Activated CD8-positive, alpha-beta memory T cell treated with anti-CD3 and anti-CD28 coated beads, Interleukin-2, amount 10 ng/mL, durations not matched to agents 7 days and 5 days (primary cell): ENCODE measurements at places on chromosomes 11 and 22. TPM values are rescaled to one million over a fixed set of nuclear protein-coding genes. Genes with fewer than 3 reads are reported as not detected.

Gene OR10W1
- not detected for total RNA-seq

DNA sequence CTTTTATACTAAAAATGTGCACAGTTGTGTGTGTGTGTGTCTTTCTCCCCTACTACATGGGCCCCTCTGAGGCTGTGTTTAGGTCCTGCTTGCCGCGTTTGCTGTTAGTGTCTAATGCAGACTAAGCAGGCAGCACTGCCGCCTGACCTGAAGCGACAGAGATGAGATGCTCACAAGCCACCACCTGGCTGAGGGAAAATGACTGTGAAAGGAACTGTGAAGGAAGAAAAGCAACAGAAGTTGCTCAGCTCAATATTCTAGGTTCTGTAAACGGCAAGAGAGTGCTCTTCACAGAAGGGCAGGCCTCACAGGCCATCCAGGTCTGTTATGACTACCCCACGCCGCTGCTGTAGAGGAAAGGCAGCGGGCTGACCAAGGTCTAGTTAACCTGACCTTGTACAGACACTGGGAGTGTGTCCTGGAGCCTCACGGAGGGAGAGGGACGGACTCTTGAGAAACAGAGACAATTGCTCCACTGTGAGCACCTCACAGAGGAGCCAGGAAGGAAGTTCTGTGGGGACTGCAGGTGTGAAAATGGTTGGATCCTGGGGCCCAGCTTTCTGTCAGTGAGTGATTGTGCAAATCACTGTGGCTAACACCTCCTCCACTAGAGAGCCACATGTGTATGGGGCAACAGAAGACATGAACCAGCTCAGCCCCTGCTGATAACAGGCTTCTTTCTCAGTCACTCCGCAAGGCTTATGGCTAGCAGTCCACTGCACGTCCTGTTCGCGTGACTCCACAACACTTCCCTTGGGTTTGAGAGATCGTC lies 31.3 kb upstream of the YPEL1 start:
- peak; percentile 95 for DNase-seq

- no peak for DNase-seq
Observed at GRCh38 chr22:20240447-20240764, 27.7 kb downstream of the RTN4R start.

DNA sequence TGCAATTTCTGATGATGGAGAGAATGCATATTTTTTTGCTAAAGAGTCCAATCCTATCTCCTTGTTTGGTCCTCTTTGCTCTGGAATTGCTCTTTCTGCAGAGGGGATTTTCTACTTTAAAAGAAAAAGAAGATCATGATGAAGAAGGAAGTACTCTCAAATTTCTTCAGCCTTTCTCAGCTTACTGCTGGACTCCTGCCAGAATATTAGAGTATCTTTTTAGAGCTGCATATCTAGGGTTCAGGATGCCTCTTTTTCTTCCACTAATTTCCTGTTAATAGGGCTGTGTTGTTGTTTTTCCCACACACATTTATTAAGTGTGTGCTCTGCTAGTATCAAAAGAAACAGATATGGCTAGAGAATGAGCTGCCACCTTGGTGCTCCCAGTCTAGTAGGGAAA lies 18.2 kb downstream of the UBASH3B start:
- DNase-seq: no peak

DNA sequence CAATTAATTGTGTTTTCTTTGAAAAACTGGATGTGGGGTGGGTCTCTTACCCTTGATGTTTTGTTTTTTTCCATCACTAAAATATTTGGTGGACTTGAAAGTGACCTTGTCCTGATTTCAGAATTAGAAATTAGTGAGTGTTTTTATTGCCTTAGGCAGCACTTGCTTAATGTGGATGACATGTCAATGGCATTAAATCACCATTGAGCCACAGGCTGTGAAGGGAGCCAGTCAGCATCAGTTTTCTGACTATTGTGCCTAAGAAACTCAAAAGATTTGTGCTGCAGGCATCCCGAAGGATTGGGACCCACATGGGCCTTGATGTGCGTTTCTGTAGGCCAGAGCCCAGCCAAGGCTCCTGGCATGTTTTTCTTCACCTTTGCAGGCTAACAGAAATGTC lies 53.8 kb downstream of the SWAP70 start:
- no peak for DNase-seq

Gene CYP2D6
- 2.5 TPM for total RNA-seq

DNA sequence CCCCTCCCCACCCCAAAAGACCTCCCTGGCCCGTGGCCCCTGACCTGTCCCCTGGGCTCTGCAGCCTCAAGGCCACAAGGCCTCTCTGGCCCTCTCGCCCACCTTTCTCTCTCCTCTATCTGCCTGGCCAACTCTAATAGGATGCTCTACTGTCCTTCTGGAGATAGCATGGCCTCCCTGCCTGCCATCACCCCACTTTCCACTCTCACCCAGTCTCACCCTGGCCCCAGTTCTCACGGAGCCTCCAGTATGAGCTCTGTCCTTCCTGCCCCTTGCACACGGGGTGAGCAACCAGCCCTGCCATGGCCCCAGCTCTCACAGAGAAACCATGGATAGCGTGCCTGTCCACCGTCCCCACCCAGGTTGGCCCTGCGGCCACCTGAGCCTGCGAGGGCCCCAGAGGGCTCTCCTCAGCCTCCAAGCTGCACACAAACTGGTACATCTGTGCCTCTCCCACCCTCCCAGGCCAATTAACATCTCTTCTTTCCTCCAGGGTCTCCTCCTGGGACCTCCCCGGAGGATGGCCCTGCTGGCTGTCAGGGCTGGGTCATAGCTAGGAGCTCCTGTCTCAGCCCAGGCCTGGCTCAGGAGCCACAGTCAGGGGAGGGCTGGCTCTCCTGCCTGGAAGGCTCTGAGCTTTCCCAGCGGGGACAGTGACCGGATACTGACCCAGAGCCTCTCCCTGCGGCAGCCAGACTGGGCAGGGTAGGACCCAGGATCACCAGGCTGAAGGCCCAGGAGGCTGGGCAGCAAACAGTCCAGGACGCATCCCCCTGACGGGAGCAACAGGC lies 22.3 kb downstream of the RTN4R start:
- DNase-seq: no peak

Gene SLC22A12
- not detected for total RNA-seq

GRCh38 chr11:10096987-10097386 lies 197.0 kb downstream of the SBF2 start:
- DNase-seq: no peak

Gene OR52B4
- total RNA-seq: not detected

Gene HTR3B
- not detected for total RNA-seq

Gene LRRN4CL
- 0.15 TPM for total RNA-seq

Gene ZNF70
- 3.0 TPM for total RNA-seq

GRCh38 chr11:87810486-87810885 lies 364.8 kb downstream of the RAB38 start:
- DNase-seq: no peak

DNA sequence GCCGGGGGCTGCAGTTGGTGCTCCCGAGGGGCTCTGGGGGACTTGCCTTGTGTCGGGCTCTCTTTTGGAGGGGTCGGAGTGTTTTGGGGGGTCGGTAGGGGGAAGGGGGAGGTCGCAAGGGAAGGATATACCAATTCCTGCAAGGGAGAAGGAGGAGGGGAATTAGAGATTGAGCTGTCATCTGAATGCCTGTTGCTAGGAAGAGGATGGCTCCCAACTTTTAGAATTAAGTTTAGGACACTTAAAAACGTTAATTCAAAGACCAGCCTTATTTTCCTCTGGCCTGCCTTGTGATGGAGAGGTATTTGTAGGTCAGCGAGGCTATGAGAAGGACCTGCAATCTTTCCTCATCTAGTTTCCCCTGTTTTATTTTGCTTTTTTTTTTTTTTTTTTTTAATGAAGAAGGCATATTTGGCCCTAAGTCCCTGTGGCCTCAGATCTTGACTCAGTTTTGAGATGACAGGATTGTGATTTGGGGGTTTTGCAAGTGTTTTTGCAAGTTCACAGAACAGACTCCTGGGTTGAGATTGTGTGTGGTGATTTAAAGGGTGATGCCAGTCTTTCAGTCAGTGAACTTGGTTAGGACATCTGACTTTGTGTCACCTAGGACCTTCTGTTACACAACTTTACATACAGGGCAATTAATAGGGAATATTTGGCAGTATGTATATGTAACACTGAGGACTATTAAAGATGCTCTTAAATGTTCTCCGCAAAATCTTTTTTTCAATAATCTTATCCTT lies 672 bp downstream of the TMEM135 start:
- no peak for DNase-seq

DNA sequence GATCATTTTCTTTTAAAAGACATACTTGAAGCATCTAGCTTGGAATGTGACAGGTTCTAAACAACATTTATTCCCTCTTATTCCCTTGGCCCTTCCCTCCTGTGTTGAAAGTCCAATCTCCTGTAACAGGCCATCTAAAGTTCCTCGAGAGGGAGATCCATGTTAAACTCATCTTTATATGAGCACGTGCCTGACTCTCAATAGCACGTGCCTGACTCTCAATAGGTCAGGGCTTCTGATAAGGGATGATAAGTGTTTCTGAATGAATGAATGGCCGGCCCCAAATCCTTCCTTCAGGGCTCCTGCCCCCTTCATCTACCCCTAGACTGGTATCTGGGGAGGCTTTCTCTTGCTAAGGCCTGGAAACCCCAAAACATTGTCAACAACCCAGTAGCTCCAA lies 27.2 kb downstream of the RPL27A start:
- DNase-seq: no peak

DNA sequence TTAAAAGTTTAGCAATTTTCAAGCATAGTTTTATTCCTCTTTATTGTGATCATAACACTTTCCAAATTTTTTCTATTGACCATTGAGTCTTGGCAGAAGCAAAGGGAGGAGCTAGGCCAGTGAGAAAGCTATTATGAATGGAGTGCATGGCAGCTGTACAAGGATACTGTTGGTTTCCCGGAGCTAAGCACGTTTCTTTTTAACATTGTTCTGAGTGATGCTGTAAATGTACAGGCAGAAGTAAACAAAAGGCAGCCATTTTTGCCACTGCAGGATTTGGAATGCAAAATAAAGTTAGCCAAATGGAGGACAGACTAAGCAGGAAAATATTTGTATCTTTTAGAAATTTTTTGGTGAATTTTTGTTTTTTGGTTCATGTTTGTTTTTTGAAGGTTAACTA lies 16.2 kb downstream of the CBL start:
- no peak for DNase-seq
